Anterior cingulate cortex (tissue), 58 donors: ENCODE measurements at places on chromosomes 16 and 17.
A peak's percentile ranks its signal among the peaks of the same experiment; 100 is the strongest.

DNA sequence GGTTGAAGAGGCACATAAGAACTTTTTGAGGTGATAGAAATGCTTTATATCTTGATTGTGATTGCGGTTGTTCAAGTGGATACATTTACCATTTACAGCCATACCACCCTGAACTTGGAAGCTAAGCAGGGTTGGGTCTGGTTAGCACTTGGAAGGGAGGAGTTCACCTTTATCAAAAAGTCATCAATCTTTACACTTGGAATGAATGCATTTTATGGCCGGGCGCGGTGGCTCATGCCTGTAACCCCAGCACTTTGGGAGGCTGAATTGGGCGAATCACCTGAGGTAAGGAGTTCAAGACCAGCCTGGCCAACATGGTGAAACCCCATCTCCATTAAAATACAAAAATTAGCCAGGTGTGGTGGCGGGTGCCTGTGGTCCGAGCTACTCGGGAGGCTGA is 9.5 kb upstream of the GJD3 start:
- DNase-seq, result no peak

GRCh38 chr16:81403601-81404391 is 40.8 kb upstream of the CMIP start:
- DNase-seq, result peak; percentile 21

DNA sequence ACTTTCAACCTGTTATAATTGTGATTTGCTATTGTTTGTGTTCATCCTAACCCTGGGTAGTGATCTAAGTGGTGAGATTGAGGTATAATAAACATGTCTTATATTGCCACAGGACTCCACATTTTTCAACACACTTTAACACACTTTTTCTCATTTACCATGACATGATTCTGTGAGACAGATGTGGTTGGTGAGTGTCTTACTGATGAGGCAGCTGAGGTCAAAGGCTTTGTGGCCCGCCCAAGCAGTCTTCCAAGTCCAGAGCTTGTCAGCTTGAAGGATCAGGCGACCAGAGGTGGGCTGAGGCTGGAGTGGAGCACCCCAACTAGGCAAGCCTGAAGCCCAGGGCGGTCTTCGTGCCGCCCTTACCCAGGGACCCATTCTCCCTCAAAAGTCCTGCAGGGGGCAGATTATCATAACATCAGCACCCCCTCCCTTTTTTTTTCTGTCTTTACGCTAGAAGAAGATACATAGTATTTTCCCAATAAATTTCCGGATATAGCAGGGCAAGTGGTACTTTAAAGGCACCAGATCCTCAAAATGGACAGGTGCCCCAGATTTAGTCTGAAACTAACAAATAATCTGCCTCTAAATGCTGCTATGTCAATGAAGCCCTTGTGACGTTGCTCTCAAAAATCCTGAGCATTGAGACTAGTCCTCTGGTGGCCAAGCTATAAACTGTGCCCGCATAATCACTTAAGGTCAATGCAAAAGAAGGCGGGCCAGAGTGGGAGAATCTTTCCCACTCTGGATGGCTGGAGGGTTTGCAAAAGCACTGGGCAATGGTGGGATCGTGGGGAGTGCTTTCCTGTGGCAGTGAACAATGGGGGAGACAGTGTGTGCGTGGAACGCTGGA is 21.1 kb downstream of the KCTD19 start:
- DNase-seq, result no peak

- no peak for DNase-seq
Measured at GRCh38 chr17:44983563-44983962, 15.5 kb upstream of the C1QL1 start.
